Effector memory CD8-positive, alpha-beta T cell (primary cell): ENCODE measurements at places on chromosomes 2 and 18.

DNA sequence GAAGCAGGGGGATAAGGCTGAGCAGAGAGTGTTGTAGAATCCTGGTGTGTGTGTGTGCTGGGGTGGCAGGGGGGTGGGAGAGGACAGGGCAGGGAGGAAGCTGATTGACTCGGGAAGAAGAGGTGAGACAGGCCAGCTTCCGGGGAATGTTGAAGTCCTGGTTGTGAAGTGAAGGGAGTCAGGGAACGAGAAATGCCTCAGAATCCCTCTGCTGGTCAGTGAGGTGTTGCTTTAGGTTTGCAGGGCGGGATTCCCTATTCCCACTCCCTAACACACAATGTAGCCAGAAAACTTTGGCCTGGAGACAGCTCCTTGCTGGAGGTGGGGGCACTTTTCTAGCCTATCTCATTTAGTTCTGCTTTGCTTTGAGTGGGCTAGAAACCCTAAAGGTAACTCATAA is 265.1 kb downstream of the HAUS1 start:
- no peak for DNase-seq

DNA sequence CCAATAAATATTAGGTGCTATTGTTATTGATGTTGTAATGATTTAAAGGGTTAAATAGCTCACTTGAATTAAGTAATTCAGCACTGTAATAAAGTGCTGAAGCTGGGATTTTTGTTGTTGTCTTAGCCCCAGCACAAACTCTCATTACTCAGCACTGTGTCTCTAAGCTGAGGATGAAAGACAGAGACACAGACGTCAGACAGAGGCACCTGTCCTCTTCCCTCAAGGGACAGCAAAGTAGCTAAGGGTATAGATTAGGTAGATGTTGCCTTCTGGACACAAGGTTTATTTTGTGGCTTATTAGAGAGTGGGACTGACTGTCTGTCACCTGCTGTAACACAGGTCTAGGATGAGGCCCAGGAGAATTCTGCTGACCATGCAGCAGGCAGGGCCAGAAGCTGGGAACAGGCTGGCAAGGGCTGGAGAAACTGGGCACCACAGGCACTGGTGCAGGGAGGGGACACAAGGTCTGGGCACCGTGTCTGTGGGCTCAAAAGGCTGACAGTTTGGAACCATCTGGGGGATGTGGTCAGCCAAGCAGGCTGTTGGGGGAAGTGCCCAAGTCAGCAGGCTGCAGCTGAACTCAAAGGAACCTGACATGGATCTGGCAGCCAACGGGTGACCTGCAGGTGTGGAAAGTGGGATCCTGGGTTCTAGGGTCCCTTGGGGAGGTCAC is 20.0 kb upstream of the PTPN4 start:
- DNase-seq, result no peak

- DNase-seq, result no peak
These were observed 60.0 kb downstream of the IL1R2 start for GRCh38 chr2:102051692-102052277.

GRCh38 chr18:76602191-76602590 is 107.1 kb upstream of the ZNF516 start:
- no peak for DNase-seq

DNA sequence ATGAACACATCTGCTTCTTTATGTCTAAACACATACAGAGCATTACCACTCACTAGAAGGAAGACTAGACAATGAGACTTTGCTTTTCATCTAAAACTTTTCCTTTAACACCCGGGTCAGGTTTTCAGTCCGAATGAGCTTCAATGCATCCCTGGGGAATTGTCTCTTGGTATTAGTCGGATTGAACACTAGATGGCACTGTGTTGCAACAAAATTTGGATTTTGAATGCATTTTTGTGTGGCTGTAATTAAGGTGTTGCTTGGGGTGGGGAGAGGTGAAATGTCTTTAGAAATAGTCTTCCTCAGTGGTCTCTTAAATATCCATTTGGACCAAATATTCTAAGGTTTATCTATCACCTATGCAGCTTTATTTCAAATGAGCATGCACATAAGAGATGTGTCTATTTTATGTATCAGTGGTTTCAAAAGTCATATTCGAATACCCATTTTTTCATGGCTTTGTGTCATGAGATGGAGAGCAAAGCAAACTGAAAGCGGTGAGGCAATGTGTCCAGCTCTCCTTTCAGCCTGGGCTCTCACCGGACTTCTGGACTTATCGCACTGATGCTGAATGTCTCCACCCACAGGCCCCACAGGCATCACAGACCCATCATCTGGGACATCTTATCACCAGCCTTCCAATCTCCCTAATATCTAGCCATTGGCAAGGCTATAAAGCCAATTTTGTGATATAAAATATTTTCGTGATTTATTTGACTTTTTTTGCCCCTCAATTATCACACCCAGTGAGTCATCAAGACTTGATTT is 510.3 kb downstream of the RNF144A start:
- peak; percentile 48 for DNase-seq

GRCh38 chr18:76167410-76167809 is 327.6 kb downstream of the ZNF516 start:
- no peak for DNase-seq

- no peak for DNase-seq
These were observed 34.0 kb downstream of the LOXHD1 start for GRCh38 chr18:46622999-46623398.

DNA sequence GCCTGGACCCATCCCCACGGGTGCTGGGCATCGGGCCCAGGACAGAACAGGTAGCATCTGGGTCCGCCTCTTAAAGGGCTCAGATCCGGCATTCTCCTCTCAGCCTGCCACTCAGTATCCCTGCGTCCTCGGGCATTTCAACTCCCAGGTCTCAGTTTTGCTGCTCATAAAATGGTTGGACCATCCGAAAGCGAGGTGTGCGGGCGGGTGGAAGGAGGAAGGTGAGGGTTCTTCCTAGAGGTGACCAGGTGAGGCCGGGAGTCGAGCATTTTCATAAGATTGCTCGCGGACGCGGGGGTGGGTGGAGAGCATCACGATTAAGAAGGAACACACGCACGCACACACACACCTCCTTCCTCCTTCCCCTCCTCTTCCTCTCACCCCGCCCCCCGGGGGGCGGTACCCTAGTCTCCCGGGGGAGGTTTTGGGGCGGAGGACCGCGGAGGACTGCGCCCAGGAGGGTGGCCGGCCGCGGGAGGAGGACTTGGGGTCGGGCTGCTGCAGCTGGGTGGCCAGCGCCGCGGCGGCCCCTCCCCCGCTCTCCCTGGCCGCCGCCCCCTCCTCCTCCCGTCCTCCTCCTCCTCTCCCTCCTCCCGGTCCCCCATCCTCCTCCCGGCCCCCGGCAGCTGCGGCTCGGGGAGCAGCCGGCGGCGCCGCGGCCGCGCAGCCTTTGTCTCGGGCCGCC is 97.9 kb upstream of the GPR45 start:
- peak; percentile 17 for DNase-seq

GRCh38 chr18:75132931-75133525 is 75.9 kb downstream of the PTGR3 start:
- no peak for DNase-seq

DNA sequence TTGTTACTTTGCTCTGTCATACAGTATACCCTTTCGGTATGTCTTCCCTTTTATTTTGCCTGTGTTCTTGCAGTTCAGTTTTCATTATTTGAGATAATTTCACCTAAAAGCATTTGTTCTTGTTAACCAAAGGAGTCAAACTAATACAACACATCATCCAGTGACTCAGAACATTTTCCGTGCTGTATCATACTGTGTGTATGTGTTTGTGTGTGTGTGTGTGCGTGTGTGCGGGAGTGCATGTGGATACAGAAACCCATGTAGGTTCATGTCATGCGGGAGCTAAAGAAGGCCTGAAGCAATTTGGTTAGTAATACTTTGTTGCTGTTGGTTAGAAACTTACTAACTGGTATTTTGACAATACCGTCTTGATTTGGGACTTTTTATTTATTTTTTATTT is 60.0 kb downstream of the CEP192 start:
- DNase-seq, result no peak

- peak; percentile 28 for DNase-seq
These were observed 485.2 kb downstream of the PTPRM start for GRCh38 chr18:8052237-8052701.

GRCh38 chr2:240021488-240022104 is 3.5 kb downstream of the NDUFA10 start:
- DNase-seq, result peak; percentile 41

- no peak for DNase-seq
These were observed 605.3 kb downstream of the ARHGAP15 start for GRCh38 chr2:143734507-143734906.

DNA sequence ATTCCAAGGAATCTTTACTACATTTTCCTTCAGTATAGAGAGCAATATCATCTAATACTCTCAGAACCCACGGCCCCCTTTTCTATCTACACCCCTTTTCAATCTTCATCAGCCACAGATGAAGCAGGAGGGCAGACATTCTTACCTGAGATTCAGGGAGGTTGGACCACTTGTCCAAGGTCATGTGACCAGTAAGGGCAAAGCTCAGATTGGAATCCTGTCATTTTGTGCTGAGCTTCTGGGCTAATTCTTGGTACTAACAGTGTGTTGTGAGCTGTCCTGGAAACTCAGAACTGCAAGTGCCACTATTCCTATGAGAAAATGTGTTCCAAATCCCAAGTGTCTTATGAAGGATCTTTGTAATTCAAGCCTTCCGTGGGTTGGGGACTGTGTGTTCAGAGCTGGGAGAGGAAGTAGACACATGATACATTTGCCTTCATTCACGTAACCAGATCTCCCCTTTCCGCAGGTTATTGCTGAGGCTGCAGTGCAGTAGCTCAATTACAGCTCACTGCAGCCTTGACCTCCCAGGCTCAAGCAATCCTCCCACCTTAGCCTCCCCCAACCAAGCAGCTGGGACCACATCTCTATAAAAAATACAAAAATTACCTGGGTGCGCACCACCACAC is 3.3 kb downstream of the CHRNA1 start:
- no peak for DNase-seq

DNA sequence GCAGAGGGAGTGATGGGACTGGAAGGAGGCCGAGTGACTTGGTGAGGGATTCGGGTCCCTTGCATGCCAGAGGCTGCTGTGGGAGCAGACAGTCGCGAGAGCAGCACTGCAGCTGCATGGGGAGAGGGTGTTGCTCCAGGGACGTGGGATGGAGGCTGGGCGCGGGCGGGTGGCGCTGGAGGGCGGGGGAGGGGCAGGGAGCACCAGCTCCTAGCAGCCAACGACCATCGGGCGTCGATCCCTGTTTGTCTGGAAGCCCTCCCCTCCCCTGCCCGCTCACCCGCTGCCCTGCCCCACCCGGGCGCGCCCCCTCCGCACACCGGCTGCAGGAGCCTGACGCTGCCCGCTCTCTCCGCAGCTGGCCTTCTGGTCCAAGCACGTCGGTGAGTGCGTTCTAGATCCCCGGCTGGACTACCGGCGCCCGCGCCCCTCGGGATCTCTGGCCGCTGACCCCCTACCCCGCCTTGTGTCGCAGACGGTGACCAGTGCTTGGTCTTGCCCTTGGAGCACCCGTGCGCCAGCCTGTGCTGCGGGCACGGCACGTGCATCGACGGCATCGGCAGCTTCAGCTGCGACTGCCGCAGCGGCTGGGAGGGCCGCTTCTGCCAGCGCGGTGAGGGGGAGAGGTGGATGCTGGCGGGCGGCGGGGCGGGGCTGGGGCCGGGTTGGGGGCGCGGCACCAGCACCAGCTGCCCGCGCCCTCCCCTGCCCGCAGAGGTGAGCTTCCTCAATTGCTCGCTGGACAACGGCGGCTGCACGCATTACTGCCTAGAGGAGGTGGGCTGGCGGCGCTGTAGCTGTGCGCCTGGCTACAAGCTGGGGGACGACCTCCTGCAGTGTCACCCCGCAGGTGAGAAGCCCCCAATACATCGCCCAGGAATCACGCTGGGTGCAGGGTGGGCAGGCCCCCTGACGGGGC is 4.6 kb downstream of the PROC start:
- peak; percentile 17 for DNase-seq

DNA sequence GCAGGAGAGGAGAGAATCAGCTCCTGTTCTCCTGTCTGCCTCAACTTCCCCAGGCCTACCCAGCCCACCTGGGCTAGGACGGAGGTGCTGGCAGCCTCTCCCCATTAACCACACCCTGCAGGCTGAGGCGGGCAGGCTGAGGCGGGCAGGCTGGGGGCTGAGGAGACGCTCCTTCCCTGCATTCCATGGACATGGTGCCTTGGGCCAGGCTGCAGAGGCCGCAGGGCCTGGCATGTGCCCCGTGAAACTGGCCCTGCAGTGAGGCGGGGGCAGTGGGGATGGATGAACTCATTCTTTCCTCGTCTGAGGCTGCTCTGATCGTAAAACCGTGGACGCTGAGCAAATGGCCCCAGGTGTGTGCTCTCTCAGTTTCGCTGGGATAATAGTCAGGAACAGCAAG is 84.7 kb upstream of the LAPTM4A start:
- no peak for DNase-seq

GRCh38 chr2:193348055-193348454 is 1153.3 kb upstream of the TMEFF2 start:
- DNase-seq, result no peak

DNA sequence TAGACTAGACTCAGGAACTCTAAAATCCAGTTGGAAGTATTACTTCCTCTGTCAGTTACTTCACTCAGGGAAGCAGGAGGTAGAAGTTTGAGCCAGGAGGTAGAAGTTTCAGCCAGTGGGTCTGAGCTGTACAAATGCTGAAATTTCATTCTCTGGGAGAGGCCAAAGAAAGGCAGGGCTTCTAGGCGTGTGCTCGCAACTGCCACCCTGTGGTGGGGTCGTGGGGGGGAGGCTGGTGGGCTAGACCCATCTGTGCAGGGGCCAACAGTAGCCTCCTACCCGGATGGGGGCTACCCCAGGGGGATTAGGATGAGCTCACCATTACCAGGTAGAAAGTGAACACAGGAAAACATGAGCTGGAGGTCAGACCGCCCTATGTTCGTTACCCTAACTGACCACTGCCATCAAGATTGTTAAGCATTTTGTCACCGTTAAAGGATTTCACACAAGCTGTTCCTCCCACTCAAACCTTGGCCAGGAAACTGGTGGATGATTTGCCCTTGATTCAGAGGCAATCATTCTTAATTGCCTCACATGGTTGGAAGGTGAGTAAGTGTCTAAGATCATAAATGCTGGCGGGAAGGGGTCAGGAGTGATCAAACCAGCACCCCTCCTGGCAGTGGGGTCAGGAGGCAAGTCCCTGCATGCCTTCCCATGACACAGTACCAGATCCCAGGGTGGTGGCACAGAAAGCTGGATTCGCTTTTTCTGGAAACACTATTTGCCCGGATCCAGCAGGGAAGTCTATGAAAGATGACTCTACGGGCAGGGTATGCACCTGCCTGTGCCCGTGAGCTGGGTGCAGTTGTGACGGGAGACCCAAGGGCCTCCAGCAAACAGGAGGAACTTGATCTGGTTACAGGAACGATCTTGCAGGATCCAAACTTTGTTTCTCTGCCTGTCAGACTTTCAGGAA is 5.2 kb upstream of the FHL2 start:
- DNase-seq, result no peak
